ENCODE measurements at places on chromosomes 13 and 19.

DNA sequence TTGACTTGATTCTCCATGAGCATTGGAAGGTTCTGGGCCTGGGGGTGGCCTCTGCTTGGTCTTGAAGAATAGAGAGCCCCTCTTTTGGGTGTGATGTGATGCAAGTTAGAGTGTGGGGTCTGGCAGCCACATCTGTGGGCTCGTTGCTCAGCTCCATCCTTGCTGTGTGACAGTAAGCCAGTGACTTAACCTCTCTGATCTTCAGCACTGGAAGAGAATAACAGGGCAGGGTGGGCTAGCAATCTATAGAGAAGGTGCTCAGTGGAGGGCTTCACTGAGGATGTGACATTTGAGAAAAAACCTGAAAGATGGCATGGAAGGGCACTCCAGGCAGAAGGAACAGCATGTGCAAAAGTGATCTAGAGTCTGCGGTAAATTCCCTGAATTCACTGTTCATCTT, 28.2 kb downstream of the CELF5 start:
- no peak overlapping the region for H3K4me3 ChIP-seq
- no peaks in the 10 kb centered on the region for H3K4me1 ChIP-seq
- H3K27ac ChIP-seq: no peak overlapping the region
- H3K36me3 ChIP-seq: no peaks in the 10 kb centered on the region

DNA sequence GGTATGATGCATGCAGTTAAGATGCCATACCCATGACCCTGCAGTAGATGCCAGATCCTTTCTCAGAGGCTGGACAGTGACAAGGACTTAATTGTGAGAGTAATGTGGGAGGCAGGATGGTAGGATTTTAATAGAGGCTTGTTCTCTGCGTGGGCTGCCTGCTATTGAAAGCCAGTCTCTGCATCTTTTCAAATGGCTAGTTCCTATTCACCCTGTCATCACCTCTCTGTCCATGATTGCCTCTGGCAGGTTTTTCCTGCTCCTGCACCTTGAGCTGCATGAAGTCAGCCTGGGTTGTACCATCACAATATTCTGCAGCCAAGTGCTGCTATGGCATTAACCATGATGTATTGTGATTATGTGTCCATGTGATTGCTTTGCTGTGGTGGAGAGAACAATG, 440.5 kb downstream of the ITGBL1 start:
- no peak for DNase-seq
- H3K4me3 ChIP-seq: no peak overlapping the region
- H3K27ac ChIP-seq: no peak overlapping the region

- H3K4me3 ChIP-seq: no peak overlapping the region
- no peak overlapping the region for H3K27ac ChIP-seq
- no peaks in the 10 kb centered on the region for H3K36me3 ChIP-seq
- no peaks in the 10 kb centered on the region for H3K27me3 ChIP-seq
- no peaks in the 10 kb centered on the region for H3K4me1 ChIP-seq
Observed at GRCh38 chr13:97018029-97018819, 23.9 kb upstream of the OXGR1 start.

- H3K4me3 ChIP-seq: no peak overlapping the region
- no peak for DNase-seq
- peaks cover 5% of the 10 kb centered on the region for H3K27me3 ChIP-seq
- H3K27ac ChIP-seq: no peak overlapping the region
- H3K4me1 ChIP-seq: no peaks in the 10 kb centered on the region
- H3K36me3 ChIP-seq: no peaks in the 10 kb centered on the region
Observed at GRCh38 chr13:76873445-76873844, 12.8 kb downstream of the KCTD12 start.

- DNase-seq: no peak
- no peak overlapping the region for H3K4me3 ChIP-seq
- H3K36me3 ChIP-seq: no peaks in the 10 kb centered on the region
- no peak overlapping the region for H3K27ac ChIP-seq
Observed at GRCh38 chr19:9644472-9644871, 23.4 kb upstream of the ZNF561 start.

DNA sequence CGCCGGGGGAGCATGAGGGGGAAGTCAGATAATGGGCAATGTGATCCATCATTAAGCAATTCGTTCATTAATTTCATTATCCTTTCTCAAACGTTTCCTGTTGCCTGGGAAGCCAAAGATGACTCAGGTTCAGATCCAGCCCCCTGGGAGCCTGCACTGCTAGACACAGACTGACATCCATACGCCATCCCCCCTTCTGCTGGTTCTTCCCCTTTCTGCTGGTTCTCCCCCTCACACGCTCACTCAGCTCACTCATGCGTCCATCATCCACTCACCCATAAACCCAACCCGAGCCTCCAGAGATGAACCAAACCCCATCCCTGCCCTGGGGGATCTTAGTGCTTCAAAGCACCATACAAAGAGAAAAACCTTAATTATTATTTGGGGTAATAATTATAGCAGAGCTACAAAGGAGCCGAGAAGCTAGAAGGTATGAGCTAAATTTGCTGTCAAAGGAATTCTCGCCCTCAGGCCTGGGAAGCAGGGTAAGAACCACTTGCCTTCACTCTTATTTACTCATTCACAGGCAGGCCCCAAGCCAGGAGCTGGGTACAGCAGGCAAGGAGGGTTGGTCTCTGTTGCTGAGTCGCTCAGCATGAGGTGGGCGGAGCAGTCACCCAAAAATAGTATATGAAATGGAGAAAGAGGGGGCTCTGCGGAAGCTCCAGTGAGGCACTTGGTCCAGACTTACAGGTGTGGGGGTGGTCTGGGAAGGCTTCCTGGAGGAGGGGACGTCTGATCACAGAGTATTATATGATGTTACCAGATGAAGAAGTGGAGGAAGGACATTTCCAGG, 7.0 kb upstream of the ZNF444 start:
- H3K4me3 ChIP-seq: no peak overlapping the region
- H3K4me1 ChIP-seq: peaks cover 15% of the 10 kb centered on the region
- H3K36me3 ChIP-seq: no peaks in the 10 kb centered on the region

DNA sequence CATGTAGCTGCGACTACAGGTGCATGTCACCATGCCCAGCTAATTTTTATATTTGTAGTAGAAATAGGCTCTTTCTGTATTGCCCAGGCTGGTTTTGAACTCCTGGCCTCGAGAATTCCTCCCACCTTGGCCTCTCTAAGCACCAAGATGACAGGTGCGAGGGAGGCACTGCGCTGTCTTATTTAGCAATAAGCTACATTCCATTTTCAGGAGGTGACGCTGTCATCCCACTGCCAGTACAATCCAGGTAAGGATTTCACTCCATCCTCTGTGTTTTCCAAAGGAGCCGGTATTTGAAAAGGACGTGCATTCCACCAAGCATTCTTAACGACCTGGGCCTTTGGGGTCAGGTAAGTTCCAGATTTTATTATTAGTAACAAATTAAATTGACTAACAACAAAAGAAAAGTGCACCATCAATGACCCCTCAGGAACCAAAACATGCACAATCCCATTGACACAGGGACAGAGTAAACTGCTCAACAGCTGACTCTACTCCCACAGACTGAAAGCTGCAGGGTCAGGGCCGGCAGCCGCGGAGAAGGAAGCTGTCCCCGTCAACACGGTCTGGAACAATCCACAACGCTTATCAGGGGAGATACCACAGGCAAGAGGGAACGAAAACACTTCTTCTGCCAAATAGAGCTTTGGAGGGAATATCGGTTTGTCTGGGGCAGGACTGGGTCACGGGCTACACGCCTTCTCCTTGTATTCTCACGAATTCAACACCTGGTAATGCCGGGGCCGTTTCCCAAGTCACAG, 82.8 kb downstream of the INSR start:
- peaks cover 11% of the 10 kb centered on the region for H3K4me1 ChIP-seq
- H3K36me3 ChIP-seq: no peaks in the 10 kb centered on the region
- no peak overlapping the region for H3K27ac ChIP-seq
- no peak overlapping the region for H3K4me3 ChIP-seq
- H3K27me3 ChIP-seq: no peaks in the 10 kb centered on the region

Measured in esophagus squamous epithelium (tissue), 5 donors.